ENCODE measurements at places on chromosomes 2 and 18. TPM values are rescaled to one million over a fixed set of nuclear protein-coding genes. Genes with fewer than 3 reads are reported as not detected.

DNA sequence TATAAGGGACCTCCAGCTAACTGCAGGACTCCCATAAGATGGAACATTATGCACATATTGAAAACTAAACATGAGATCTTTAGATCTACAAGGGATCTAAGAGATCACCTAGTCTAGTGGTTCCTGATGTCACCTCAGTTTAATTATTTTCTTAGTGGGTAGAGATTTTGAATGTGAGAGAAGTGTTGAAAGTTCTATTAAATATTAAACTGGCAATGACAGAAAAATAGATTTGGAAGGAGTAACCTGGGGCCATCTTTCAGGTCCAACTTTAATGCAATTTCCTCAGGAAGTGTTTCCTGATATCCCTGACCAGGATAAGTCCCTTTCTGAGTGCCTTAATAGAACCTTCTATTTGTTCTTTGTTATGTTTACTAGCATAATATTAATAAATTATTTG, 29.1 kb upstream of the CPS1 start:
- H3K4me3 ChIP-seq, result no peak overlapping the region
- peaks cover 7% of the 10 kb centered on the region for H3K27me3 ChIP-seq
- no peak for DNase-seq
- no peak overlapping the region for H3K27ac ChIP-seq
- H3K4me1 ChIP-seq, result no peaks in the 10 kb centered on the region

DNA sequence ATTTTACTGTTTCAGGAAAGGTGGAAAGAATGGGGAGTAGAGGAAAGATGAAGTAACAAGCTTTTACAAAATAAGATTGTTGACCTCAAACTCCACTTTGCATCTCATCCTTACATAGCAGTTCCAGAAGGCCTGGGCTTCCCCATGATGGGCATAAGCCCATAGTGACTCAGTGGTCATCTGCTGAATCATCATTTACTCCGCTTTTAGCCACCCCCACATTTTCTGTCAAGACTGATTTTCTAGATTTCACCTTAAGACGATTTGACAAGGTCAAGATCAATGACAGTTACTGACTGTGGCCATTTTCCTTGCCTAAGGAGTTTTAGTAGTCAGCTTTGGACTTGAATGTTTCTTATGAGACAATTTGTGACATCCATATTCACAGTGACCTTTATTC, 49.4 kb downstream of the PLEKHM3 start:
- H3K36me3 ChIP-seq, result no peaks in the 10 kb centered on the region
- no peak for DNase-seq
- H3K27me3 ChIP-seq, result peaks cover 3% of the 10 kb centered on the region
- peaks cover 2% of the 10 kb centered on the region for H3K4me1 ChIP-seq

GRCh38 chr18:80175451-80176204, 66.6 kb downstream of the ADNP2 start:
- H3K36me3 ChIP-seq, result no peaks in the 10 kb centered on the region
- no peaks in the 10 kb centered on the region for H3K27me3 ChIP-seq
- H3K27ac ChIP-seq, result no peak overlapping the region
- peaks cover 31% of the 10 kb centered on the region for H3K4me1 ChIP-seq
- peak overlapping the region; percentile 35 for H3K4me3 ChIP-seq

DNA sequence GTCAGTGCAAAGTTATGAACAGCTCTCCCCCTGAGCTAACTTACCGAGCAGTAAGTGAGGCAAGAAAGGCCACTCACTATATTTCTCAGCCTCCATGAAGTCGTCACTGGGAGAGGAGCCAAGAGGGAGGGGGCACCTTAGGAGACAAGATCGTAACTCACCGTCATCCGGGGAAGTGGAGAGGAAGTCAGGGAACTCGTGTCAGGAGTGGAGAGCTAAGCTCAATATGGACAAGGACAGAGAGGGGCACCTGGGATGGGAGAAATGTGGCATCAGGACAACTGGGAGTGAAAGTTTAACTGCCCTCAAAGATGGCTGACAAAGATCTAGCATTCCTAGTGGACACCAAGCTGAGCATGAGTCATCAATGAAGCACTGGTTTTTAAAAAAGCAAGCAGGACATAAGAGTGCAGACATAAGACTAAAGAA, 37.1 kb downstream of the BCL11A start:
- peaks cover 53% of the 10 kb centered on the region for H3K4me1 ChIP-seq
- H3K27ac ChIP-seq, result peak overlapping the region; percentile 15
- no peaks in the 10 kb centered on the region for H3K27me3 ChIP-seq

Gene TMEM163
- total RNA-seq, result 4.0 TPM

Gene MAPRE2
- 20.8 TPM for total RNA-seq

Measured in type B pancreatic cell (in vitro differentiated cells).